ENCODE measurements at places on chromosomes 12 and 14.
A peak's percentile ranks its signal among the peaks of the same experiment; 100 is the strongest.

DNA sequence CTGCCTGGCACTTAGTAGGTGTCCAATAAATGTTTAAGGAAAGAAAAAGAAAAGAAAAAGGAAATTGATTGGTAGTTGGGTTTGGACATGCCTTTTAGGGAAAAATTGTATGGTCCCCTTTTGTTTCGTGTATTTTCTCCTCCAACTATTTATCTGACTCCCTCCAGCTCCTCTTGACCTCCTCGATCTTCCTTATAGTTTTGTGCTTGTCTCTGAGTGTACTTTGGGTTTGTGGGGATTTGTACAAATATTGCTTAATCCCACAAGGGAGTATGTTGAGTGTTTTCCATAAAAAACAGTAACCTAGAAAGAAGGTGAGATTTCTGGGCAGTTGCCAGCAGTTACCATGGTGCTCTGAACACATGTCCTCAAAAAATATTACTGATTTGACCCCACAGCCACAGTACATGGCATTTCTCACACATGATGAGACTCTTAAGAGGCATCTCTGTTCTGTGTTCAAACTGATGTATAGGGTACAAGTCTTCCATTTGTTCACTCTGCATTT is 15.7 kb downstream of the PLEKHG7 start:
- peak; percentile 21 for DNase-seq

- peak; percentile 73 for DNase-seq
Observed at GRCh38 chr12:95201056-95201670, 16.1 kb downstream of the FGD6 start.

- DNase-seq = peak; percentile 47
Observed at GRCh38 chr12:121776190-121777098, 17.0 kb downstream of the RHOF start.

DNA sequence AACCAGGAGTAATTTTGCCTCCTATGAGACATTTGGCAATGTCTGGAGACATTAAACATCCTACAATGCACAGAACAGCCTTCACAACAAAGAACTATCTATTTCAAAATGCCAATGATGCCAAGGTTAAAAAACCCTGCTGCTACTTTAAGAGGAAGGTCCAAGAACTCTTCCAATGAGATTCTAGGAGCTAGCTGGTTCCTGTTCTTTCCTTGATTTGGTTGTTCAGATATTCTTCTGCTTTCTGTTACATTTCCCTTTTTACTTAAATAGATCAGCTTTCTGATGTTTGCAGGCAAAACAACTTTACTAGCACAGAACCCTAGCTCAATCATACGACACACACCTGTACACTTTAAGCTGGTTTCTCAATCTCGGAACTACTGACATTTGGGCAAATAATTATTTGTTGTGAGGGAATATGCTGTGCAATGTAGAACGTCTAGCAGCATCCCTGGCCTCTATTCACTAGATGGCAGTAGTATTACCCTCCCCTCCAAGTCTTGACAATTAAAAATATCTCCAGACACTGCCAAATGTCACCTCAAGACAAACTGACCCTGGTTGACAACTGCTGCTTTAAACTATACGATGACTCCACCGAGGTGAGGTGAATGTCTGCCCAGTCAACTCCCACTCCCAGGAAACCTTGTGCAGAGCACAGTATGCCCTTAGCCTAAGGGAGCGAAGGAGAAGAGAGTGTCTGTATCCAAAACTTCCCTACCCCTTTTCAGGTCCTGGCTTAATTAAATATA is 4.4 kb downstream of the BLTP3B start:
- no peak for DNase-seq

- DNase-seq = no peak
Observed at GRCh38 chr12:119202544-119202943, 23.8 kb downstream of the HSPB8 start.

GRCh38 chr12:72209086-72209485 is 63.1 kb upstream of the TRHDE start:
- DNase-seq = no peak

DNA sequence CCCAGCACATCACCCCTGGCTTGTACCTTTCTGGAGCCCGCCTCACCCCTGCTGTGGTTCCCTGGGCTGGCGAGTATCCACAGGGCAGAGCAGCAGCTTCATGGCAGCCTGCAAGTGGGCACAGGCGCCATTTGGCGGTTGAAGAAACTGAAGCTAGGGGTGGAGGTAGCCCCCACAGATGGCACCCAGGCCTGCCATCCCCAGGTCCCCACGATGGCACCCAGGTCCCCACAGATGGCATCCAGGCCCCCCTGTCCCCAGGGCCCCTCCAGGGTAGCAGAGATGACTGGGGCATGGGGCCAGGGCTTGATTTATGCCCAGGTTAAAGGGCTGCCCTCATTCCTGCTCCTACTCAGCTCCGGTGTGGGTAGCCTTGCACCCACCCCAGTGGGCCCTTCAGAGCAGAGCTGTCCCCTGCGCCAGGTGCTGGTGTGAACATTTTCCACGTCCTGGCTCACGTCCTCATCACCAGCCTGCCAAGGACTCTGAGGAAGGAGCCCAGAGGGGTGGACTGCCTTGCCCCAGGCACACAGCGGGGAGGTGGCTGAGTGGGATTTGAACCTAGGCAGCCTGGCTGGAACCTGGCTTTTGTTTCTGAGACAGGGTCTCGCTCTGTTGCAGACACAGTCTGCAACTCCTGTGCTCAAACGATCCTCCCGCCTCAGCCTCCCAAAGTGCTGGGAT is 8.7 kb downstream of the MMP17 start:
- no peak for DNase-seq

DNA sequence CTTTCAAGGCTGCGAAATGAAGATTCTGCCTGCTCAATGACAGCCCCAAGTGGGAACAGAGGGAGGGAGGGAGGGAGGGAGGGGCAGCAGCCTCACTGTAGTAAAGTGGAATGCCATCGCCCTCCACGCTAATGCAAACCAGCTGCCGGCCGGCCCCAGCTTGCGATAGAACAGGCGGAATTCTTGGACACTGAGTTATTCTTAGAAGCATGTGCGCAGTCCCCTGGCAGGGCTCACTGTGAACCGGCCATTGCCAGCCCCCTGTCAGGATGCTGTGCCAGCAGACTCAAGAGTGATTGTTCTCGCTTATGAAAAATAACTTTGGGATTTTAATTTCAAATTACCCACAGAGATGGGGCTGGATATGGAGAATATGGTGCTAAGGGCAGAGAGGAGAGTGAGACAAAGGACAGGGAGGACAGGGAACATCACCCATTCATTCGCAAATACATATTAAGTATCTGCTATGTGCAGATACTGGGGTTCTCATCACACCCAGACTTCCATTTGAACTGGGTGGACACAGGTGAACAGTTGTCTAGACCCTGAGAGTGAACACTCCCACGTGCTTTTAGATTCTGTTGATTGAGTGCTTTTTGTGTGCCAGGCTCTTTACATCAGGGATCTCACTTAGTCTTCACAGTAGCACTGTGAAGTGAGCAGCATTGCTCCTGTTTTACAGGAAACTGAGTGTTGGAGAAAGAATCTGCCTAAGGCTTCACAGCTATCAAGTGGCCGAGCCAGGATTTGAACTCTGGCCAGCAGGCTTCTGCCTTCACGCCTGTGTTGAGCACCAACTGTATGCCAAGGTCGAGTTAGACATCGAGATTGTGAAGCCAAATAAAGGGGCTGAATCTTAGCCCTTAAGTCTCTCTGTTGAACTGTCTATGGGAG is 192.9 kb downstream of the C12orf75 start:
- no peak for DNase-seq

DNA sequence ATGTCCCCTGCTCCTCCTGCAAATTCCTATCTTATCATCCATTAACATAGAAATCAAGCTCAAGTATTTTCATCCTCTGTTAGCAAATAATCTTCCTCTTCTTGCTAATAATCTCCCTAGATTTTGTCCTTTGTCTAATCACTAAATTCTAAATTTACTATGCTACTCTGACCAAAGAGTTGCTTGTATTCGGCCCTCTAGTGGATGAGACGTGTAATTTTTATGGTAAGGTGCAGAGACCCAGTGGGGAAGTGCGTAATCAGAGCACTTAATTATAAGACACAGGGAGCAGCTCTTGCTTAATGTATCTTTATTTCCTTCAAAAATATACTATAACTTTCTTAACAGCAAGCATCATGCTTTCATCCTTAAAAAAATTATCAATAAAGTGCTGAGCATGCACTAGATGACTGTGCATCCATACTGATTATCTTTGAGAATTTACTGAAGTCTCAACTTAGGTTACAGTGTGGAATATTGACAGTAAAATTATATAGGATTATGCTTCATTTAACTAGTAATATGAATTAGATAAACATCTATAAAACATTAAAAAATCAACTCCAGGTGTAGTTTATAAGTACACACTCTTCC is 212.6 kb downstream of the SLC16A7 start:
- DNase-seq = peak; percentile 13

DNA sequence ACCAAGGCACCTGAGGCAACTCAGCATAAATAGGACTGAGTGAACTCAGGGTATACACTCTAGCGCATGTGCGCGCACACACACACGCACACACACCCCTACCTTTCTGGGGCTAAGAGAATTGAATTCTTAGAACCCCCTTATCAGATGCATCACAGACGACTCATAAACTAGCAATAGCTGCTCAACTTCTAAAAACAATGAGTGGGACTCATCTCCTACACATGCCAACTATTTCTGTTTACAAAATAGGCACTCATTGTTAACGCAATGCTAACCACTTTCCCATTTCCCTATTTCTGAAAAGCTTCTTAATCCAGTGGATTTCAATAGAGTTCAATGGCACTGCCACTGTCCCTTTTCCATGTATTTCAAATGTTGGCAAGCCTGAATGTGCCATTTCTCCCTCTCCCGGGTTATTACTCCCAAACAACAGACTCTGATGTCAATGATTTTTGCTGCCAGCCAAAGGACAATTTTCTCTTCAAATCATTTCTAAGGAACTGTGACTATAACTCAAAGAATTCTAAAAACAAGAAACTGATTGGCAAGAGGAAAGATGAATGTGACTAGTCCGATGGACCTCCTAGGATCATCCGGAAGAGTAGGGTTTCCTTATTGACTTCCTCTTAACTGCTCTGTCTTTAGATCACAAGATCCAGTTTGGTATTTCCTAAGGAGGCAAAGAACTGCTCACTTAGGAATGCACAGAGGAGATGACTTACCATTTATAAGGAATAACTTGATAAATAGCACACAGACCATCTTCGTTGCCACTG is 48.8 kb downstream of the SLC38A1 start:
- peak; percentile 94 for DNase-seq

- DNase-seq = no peak
Observed at GRCh38 chr14:91332171-91332985, 85.2 kb downstream of the CCDC88C start.

All from NCI-H226 (cell line).